Activated CD8-positive, alpha-beta memory T cell treated with anti-CD3 and anti-CD28 coated beads for 24 hours (primary cell): ENCODE measurements at places on chromosomes 11 and 22.

GRCh38 chr22:29265305-29265704 lies 2.5 kb downstream of the RHBDD3 start:
- DNase-seq = no peak

GRCh38 chr11:47797633-47798032 lies 30.5 kb upstream of the FNBP4 start:
- DNase-seq = no peak

GRCh38 chr11:43341159-43341558 lies 17.6 kb upstream of the TTC17 start:
- DNase-seq = no peak

DNA sequence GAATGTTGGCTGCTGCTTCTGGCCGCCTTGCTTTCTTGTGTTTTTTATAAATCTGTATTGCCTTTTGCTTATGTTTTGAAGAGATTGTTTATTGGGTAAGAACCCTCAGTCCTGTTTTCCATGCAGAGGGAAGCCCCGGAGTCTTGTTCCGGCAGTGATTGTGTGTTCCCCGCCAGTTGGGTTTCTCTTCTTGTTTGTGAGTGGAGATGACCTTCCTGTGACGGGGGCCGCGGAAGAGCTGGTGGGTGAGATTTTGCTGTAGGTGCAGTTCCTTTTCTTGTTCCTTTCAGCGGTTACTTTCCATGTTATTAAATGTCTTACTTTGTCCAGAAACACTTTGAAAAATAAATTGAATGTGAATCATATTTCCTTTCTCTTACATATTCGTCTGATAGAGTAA lies 8.3 kb downstream of the TBC1D22A start:
- DNase-seq = no peak

GRCh38 chr11:80103142-80103859 lies 662.5 kb upstream of the TENM4 start:
- no peak for DNase-seq

GRCh38 chr11:35211952-35212351 lies 73.0 kb downstream of the CD44 start:
- DNase-seq = no peak

GRCh38 chr22:38272373-38273134 lies at the start of gene TMEM184B:
TSS of gene TMEM184B (minus strand) at chr22:38273010. CDS start at chr22:38247961, 25,049 bp downstream.
- DNase-seq = peak; percentile 92

GRCh38 chr11:86644291-86644690 lies 28.1 kb downstream of the ME3 start:
- no peak for DNase-seq

DNA sequence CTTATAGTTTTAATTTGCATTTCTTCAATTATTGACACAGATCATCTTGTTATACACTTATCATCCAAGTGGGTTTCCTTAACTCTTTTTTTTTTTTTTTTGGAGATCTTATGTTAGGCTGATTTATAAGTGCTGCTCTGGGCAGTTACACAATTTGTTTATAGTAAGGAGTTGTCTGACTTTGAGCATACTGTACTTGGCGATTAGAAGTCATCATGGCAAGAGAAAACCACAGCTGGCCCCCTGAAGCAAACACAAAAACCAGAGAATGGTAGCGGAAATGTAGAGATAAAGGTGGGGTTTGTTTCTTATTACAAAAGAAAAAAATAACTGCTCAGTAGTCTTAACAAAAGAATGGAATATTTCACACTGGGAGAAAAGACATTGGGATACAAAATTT lies 292.6 kb downstream of the SWAP70 start:
- DNase-seq = no peak

GRCh38 chr11:12386745-12387144 lies 9.4 kb downstream of the PARVA start:
- no peak for DNase-seq

DNA sequence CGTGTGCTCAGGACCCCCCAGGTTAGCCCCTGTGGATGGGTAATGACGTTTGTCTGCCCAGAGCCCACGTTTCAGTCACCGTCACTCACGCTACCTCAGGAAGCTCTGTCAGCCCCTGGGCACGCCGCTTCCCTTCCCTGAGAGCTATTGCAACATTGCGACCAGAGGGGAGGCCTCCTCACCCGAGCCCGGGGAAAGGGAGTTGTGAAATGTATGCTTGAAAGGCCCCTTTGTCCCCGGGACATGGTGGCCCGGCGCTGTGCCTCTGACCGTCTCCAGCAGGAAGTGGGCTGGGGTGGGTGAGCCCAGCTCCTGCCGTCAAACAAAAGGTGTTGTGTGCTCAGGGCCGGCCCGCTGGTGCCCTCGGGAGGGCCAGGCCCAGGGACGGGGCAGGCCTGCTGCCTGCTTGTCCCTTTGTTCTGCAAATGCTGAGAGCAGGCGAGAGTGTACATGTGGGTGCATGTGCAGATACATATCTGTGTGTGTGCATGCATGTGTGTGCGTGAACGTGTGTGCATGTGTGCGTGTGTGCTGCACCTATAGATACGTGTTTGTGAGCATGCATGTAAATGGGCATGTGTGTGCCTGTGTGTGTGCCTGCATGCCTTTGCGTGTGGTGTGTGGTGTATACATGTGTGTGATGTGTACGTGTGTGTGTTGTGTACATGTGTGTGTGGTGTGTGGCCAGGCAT lies 1125.0 kb downstream of the BRD1 start:
- DNase-seq = no peak

DNA sequence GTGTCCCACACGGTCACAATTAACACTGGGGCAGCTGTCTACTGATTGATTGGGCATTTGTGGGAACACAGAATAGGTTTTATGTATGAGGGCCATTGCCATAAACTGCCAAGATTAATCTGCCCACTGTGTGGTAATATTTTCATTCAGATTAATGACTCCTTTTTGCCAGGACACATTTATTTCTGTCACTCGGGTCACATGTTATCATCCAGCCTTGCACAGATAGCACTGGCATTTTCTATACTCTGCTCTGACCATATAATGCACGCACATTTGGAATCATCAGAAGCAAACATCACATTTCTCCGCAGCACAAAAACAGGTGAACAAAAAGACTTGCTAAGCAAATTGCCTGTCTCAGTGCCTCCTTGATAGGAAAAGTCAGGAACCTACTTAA lies 138.3 kb downstream of the CADM1 start:
- no peak for DNase-seq

GRCh38 chr11:114233755-114234154 lies 62.4 kb upstream of the NNMT start:
- no peak for DNase-seq

DNA sequence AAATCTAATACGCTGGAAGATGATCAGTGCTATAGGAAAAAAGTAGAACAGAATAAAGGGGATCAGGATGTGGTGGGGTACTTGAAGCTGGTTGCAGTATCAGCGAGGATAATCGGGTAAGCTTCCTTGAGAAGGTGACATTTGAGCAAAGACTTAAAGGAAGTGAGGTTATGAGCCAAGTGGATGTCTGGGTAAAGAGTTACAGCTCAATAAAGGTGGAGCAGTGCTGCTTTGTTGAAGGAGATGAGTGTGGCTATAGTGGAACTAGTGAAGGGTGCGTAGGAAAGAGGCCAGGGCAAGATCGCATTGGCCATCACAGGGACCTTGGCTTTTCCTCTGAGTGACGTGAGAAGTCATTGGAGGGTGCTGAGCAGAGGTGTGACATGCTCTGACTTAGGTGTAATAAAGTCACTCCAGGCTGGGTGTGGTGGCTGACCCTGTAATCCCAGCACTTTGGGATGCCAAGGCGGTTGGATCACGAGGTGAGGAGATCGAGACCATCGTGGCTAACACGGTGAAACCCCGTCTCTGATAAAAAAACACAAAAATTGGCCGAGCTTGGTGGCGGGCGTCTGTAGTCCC lies 2.3 kb upstream of the SYVN1 start:
- DNase-seq = no peak
